ENCODE measurements at places on chromosomes 7 and 10. TPM values are rescaled to one million over a fixed set of nuclear protein-coding genes. Genes with fewer than 3 reads are reported as not detected.

The MEST gene
- total RNA-seq: 9.5 TPM

The ARMH3 gene
- 21.7 TPM for total RNA-seq

GRCh38 chr7:46206476-46207060, 285.5 kb upstream of the IGFBP3 start:
- ATAC-seq: no peak

- ATAC-seq: no peak
Measured at GRCh38 chr7:69839782-69840181, 241.5 kb downstream of the AUTS2 start.

GRCh38 chr10:68446179-68446578, 25.6 kb downstream of the DNA2 start:
- no peak for ATAC-seq

GRCh38 chr7:130887957-130888371, 154.0 kb upstream of the KLF14 start:
- no peak for ATAC-seq

- ATAC-seq: no peak
Measured at GRCh38 chr7:32169228-32169627, 99.0 kb upstream of the PDE1C start.

DNA sequence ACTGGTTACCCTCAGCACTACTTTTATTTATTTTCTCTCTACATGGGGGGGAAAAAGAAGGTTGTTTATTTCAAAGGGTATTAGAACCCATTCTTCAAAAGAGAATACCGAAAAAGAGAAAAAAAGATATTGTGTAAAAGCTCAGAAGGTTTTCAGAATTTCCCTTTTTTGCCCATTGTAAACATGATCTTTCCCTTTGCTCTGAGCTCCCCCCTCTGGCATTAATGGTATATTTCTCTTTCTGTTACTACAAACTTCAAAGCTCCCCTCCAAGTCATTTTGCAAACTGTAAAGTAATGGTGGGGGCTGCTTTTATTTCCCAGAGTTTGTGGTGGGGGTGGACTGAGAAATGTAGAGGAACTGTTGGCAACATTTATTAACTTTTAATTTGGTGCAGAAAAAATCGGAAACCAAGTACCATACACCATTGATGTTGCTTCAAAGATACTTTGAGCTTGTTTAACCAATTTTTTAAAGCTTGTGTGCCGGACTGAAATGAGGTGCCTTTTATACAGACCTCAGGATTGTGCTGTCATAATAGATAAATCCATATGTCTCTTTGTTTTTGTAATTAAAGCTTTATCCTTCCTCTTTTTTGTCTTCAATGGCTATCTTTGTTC, 181.5 kb downstream of the EXOC4 start:
- ATAC-seq: no peak

- no peak for ATAC-seq
Measured at GRCh38 chr10:98078774-98079173, 48.4 kb upstream of the CRTAC1 start.

DNA sequence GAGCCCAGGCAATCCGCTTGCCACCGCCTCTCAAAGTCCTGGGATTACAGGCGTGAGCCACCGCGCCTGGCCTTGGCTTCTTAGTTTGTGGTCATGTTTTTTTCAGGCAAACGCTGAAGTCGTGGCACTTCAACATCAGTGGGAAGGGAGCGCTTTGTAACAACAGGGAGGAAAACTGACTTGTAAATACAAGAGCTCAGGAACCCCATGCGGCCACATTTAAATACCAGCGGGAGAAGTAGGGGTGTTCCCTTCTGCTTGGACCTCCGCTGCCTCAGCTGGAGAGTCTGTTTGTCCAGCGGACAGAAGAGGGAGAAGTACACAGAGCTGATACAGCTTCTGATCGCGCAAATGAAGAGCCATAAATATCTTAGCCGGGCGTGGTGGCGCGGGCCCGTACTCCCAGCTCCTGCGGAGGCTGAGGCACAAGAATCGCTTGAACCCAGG, 108.7 kb upstream of the KMT2C start:
- no peak for ATAC-seq

All from esophagus mucosa (tissue), 1 donor.